CD4-positive, alpha-beta T cell treated with Interleukin-21 for 1 hour (primary cell): ENCODE measurements at places on chromosomes 2 and 18.

- no peak for DNase-seq
Measured at GRCh38 chr18:59229191-59229590, 9.2 kb downstream of the GRP start.

DNA sequence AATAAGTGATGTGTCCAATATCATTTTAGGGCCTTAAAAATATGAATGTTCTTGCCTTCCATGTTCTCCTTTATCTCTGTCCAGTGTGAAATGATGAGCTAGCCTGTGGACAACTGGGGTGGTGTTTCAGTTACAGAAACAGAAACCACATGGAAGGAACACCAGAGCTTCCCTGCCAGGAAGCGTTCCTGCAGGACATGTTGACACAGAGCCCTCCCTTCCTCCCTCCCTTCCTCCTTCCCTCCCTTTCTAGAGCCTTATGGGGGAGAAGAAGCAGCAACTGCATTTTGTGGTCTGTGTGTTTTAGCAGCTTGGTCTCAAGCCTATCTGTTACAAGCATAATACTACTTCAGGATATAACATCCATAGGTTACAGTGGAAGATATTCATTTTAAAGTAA lies 539.7 kb upstream of the NETO1 start:
- DNase-seq = no peak

DNA sequence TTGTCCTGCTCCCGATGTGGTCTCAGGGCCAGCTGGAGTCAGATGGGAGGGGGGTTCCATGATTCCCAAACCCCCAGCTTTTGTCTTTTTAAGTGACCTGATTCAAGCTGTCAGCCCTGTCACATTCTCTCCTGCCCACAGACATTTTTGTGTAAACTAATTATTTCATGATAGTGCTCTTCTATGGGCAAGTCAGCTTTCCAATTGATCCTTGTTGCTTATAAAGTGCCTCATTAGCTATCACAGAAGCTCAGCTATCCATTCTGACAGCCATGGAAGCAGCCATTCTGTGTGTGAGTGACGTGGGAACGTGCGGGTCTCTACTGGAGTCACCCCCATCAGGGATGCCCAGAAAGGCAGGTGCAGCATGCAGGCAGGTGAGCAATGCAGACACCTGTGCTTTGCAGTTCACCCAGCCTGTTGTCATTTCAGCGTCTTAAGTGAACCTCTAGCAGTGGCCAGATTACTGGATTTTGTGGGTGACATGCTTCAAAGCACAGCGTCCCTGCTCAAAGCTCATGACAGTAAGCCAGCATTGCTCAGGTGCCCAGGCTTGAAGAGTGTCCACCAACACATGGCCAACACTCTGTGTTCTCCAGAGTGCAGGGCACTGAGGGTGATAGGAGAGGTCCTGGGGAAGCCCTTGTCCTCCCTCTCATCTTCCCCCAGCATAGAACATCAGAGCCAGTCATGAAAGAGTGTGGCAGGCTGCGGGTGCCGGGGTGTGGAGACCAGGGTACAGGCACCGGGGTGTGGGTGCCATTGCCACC lies 162.1 kb upstream of the SH3BP4 start:
- no peak for DNase-seq

- DNase-seq = no peak
Measured at GRCh38 chr2:109624339-109624738, 10.2 kb downstream of the SOWAHC start.

DNA sequence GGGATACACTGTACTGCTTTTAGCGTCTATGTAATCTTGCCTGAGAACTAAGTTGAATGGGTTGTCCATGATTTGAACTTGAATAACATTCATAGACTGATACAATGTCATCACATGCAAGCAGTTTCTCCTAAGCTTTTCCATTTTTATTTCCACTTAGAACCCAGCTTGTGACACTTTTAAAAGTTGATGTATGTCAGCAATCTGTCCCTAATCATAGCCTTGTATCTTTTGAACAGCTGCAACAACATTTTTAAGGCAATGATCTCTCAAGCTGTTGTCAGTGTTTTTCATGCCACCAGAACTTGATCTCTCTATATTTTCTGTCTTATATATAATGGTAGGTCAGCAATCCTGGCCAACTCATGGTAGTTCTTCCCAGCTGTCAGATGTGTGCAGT lies 185.0 kb downstream of the DOK6 start:
- no peak for DNase-seq

DNA sequence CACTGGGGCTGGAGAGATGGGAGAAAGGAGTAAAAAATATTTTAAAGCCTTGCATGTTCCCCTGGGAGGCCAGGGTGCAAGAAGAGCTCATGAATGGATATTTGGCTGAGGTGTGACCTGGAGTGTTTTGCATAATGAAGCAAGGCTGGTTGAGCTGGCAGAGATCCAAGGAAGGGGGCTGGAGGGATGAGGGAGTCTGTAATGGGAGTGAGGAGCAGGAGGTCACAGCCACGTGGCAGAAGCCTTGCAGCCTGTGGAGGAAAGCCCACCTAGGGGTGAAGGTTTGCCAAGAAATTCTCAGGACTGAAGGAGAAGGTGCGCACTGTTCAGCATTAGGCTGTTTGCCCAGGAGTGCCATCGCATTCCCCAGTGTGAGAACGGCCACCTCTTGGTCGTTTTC lies 40.3 kb upstream of the ATP8B1 start:
- no peak for DNase-seq

DNA sequence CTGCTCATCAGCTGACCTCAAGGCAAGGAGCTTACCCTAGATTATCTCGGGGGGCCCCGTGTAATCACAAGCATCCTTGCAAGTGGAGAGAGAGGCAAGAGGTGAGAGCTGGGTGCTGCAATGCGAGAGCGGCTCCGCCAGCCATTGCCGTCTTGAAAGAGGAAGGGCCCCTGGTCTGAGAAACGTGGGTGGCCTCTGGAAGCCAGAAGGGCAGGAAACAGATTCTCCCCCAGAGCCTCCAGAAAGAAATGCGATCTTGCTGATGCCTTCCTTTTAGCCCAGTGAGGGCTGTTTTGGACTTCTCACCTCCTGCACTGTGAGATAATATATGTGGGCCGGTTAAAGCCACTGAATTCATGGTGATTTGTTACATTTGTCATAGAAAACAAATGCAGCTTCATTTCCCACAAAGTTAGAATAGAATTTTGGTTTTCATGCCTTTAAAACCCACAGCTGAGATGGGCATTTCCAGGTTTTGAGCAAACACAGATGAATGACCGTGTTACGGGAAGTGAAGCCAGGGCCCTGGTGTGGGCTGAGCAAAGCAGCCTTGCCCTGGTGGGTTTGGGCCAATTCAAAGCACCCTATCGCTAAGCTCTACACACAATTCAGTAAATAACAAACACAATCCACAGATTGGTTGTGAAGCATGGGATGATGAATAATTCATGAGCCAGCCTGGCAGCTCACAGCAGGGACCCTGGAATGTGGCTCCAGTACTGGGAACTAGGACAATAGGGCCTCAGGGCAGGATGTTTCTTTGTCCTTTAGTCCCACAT lies 319.9 kb upstream of the HS6ST1 start:
- DNase-seq = no peak

- DNase-seq = no peak
Measured at GRCh38 chr2:239442192-239442591, 41.4 kb upstream of the HDAC4 start.

DNA sequence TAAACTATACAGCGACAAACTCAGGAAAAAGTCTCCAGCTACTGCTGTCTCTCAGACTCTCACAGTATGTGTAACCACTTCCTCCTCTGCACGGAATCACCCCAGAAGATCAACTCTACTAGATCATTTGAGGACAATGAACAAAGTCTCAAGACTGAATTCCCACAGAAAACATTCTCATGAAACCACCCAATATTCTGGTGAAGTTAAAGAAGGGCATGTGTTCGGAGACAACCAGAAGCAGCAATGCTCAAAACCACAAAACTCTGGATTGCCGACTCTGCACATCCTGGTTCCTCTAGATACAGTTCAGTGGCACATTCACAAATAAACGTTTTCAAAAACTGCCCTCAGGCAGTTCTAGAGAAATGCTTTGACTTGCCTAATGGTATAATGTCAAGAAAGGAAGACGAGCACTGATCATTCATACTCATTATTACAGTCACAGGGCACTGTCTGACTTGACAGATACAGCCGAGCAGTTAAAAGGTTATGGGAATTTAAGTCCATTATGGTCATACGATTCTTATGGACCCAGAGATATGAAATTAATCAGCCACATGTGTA lies 91.9 kb upstream of the STK17B start:
- peak; percentile 79 for DNase-seq

DNA sequence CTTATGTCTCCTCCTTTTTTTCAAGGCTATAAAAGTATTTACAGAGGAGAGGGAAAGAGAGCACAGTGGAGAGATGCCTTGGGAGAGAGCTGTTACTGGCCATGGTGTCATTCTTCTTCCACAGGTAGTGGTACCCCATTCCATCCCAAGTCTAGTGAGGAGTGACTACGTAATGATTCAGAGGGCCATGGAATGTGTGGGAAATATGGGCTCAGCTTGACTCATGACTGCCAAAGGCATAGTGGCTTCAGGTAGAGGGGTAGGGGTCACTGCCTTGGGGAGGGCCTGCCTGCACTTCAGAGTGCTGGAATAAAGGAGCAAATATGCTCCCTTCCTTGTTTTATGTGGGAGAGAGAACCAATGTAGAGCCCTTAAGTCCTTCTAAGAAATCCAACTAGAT lies 620.6 kb downstream of the IRS1 start:
- no peak for DNase-seq

DNA sequence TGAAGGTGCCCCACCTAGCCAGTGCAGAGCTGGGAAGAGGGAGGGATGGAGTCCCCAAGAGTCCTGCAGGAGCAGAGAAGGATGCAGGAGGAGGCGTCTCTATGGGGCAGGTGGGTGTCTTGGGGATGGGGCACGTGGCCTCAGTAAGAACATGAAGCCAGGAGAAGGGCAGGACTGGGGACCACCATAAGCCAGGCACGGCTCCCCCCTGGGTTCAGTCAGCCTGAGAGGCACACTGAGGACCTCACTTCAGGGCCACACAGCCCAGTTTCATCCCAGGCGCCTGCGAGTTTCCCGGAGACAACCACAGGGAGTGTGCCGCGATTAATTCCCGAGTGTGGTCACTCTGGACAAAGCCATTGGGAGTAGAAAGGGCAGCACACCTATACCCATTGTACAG lies 120.3 kb downstream of the GYPC start:
- DNase-seq = no peak

GRCh38 chr18:78518805-78519204 lies 460.8 kb upstream of the SALL3 start:
- no peak for DNase-seq

GRCh38 chr2:239689985-239690384 lies 289.2 kb upstream of the HDAC4 start:
- no peak for DNase-seq

DNA sequence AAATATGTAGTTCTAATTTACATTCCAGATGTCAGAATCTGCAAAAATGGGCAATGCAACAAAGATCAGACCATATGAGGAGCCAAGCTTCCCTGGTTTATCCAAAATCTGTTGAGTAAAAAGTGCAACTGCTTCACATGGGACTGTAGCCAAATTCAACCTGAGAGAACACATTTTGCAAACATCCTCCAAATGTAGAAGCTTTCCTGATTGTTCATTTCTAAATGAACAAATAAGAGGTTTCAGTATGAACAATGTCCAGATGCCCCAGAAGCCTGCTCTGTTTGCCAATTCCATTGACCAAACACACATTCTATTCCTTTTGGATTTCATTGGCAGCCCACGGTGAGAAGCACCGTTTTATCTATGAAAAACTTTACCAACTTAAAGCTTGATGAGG lies 117.9 kb upstream of the OSR1 start:
- DNase-seq = no peak

DNA sequence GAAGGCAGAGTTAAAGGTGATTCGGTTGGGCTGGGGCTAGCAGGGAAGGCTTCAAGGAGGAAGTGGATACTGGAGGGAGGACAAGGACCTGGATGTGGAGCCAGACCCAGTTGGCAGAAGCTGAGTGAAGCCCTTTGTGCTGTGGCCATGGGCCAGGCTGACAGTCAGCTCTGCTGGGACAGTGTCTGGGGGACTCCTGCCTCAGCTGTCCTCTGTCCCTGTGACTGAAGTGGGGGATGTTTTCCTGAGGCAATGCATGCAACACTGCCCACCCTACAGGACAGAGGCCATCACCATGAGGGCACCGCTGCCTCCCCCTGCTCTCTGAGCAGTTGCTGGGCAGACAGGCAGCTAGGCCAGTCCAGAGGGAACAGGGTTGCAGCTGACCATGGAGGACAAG lies 40.0 kb downstream of the ST8SIA5 start:
- no peak for DNase-seq

GRCh38 chr18:10094154-10094553 lies 180.3 kb downstream of the VAPA start:
- DNase-seq = no peak

- no peak for DNase-seq
Measured at GRCh38 chr2:108980076-108980475, 8.9 kb downstream of the EDAR start.

DNA sequence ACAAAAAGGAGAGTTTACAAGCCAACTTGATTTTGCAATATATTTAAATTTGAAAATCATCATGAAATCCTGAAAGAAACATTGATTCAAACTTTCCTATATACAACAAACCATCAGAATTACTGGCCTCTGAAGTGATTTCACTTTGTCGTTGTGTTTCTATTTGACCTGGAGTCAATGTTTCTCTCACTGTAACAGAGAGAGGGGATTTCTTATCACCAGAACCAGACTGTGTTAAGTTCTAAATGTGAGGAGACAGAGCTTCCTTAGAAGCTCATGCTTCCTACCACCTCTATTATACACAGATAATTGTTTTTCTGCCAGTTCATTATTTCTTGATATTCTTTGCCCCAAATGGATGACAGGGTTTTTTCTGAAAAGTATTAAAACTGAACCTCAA lies 245.0 kb upstream of the RND3 start:
- DNase-seq = no peak
